ENCODE measurements at places on chromosomes 16 and 17.
A peak's percentile ranks its signal among the peaks of the same experiment; 100 is the strongest.

GRCh38 chr17:31780483-31780882 is 78.6 kb downstream of the COPRS start:
- no peak for DNase-seq

DNA sequence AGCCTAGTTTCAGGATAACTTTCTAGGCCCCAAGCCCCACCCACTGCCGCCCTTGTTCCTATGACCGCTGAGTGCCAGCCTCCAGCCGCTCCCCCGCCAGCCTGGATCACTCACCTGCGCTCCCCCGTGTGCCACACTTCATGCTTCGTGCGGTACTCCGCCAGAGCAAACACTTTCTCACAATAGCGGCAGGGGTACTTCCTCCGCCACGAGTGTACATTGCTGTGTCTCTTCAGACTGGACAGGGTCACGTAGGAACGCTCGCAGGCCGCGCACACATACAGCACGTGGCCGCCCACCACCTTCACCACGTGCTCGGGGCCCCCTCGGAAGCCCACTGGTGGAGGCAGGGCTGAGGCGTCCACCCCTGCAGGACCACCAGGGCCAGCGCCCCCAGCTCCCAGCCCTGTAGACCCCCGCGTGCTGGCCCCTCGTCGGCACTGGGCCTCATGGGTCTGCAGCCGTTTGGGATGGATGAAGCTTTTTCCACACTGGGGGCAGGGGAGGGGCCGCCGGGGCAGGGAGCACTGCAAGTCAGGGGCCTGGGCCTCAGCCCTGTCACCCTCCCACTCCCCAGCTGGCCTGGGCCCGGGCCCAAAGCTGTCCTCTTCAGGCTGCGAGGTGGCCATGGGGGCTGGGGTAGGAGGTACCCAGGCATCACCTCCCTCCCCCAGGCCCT is 13.7 kb downstream of the ZBTB4 start:
- DNase-seq = no peak

DNA sequence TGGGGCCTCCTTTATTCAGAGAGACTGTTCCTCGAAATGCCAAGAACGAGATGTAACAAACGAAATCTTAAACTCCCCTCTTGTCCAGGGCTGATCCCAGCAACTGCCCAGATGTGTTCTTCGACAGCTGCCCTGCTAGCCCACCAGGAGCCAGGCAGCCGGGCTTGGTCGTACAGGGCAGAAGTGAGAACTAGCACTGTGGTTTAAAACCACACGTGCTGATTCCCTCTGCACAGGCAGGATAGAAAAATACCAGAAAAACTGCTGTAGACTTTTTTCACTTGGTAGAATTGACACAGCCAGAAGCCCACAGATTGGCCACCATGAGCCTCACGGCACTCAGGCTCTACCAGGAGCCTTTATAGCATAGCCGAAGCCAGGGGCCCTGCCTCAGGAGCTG is 33.1 kb downstream of the PLD6 start:
- DNase-seq = no peak

- no peak for DNase-seq
Observed at GRCh38 chr16:73067671-73068540, 20.0 kb upstream of the ZFHX3 start.

DNA sequence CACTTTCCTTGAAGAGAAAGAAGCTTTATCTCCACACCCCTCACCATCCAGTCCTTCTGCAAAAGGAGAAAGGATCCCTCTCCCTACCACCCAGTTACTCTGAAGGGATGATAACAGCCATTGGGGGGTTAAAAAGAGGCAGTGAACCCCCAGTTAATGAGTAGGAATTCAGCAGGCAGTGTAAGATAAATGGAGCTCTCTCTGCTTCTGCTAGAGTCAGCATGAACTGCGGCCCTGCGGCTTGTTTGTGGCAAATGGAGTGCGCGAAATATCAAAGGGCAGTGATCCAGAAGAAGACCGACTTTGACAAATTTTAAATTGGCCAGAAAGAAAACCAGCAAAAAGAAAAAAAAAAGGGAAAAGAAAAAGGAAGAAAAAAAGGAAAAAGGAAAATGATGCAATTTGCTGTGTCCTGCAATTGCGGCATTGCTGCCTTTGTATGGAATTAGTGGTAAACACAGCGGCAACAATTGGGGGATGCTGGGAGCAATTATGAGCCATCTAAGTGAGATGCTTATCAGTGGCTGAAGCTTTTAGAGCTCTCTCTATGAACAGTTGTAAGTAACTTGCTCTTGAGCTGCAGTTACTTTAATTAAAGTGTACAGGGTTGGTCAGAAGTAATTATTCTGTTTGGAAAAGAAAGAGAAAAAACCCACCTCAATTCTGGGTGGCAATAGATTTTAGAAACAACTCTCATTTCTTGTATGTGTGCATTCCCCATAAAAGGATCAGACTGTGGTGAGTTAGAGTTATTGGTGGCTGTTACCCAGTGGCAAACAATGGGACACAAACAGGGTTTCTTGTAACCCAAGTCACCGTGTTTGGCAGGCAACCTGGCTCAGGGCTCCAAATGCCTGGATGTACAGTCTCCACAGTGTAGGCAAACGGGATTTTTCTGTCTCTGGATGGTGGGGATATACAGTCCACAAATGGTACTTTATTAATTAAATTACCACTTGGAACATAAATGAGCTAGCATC is 161.3 kb downstream of the AATF start:
- DNase-seq = no peak

DNA sequence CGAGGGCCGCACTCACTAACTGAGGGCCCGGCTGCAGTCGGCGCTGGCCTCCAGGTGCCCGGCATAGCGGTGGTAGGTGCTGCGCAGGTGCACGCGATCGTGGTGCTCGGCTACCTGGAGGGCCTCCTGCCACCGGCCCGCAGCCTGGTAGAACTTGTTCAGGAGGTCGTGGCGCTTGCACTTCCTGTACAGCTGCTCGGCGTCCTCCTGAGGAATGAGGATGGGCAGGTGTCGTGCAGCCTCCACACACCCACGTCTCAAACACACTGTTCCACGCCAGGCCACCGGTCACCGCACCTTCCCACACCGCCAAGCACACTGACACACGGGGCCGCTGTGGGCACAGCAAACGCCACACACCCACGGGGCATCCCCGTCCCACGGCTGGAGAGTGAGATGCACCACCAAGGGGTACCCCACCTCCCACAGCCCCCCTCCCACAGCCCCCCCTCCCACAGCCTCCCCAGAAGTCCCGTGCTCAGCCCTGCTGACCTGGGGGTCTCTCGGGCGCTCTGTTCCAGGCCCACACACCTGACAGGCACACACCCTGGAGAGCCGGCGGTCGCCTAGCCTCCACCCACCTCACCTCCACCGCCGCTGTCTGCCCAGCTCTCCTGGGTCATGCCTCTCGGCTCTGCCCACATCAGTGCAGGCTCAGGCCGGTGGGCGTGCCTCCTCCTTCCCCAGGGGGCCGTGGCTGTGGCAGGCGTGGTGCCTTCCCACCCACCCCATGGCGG is 7.4 kb upstream of the TMEM204 start:
- peak; percentile 65 for DNase-seq

DNA sequence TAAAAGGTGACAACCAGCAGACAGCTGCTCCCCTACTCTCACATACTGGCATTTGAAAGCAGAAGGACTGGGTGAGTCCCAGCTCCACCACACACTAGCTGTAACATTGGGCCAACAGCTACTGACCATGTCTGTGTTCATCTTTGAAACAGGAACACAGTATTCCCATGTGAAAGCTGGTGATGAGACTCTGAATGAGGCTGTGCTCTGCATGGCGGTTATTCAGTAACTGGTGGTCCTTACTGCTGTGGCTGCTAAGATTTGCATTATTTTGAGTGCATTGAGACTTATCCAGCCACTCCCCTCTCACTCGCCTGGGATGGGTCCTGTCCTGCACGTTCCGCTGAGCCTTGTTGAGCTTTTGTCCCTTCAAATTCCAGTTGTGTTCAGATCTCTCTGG is 342.9 kb downstream of the FOXL1 start:
- no peak for DNase-seq

- DNase-seq = no peak
Observed at GRCh38 chr16:88060524-88061219, 109.4 kb downstream of the BANP start.

DNA sequence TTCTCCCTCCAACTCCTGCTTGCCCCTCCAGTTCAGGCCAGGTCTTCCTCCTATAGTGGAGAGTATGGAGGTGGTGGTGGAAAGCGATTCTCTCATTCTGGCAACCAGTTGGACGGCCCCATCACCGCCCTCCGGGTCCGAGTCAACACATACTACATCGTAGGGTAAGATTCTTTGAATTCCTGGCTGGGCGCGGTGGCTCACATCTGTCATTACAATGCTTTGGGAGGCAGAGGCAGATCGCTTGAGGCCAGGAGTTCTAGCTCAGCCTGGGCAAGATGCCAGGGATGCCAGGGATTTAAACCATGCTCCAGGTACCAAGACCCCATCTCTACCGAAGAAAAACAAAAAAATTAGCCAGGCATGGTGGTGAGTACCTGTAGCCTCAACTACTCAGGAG is 1.4 kb downstream of the ZG16 start:
- DNase-seq = no peak

- no peak for DNase-seq
Observed at GRCh38 chr17:61584866-61585265, 6.2 kb downstream of the NACA2 start.

GRCh38 chr17:60435244-60436167 is 13.2 kb downstream of the CHCT1 start:
- peak; percentile 66 for DNase-seq

- no peak for DNase-seq
Observed at GRCh38 chr17:17028059-17028877, 14.0 kb upstream of the MPRIP start.

GRCh38 chr16:9527976-9528375 is 436.5 kb downstream of the HAPSTR1 start:
- no peak for DNase-seq

GRCh38 chr17:56350592-56350991 is 197.3 kb downstream of the ANKFN1 start:
- DNase-seq = no peak

DNA sequence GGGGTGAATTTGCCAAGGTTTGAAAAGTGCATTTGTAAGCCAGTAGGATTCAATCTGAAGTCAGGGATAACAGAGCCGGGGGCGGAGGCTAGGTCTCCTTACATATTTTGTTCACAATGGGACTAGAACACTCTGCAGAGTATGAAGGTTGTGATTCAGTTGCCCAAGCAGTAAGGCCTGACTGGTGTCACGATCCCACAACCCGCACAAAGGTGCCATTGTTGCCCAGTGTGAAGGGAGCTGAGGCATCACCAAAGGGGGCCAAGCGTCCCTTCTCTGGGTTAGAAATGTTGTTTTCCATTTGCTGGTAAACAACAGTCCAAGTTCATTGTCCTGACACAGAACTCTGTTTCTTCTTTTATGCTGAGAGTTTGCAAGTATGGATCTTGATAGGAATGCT is 471.8 kb downstream of the MAF start:
- no peak for DNase-seq

DNA sequence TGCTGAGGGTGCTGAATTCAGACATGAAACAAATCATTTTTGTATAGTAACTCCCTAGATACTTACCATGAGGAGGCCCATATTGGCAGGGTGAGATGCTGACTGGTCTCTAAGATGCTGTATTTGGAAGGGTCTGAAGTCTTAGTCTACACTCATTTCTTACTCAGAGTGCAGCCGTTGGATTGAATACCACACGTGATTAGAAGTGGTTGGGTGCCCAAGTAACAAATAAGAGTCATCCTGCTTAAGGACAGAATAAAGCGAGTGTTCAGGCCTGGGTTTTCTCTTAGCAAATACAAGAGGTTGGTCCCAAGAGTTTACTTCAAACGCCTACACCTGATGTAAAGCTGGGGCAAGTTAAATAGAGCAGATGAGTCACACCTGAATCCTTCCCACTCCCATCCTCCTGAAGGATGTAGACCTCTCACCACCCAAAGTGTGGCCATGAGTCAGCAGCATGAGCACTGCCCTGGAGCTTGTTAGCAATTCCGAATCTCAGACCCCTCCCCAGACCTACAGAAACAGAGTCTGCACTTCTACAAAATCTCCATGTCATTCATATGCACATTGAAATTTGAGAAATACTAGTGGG is 284.6 kb upstream of the CDH5 start:
- DNase-seq = no peak

- no peak for DNase-seq
Observed at GRCh38 chr17:72631949-72632684, 460.4 kb downstream of the SLC39A11 start.

GRCh38 chr17:6831661-6832263 is at the start of gene TEKT1:
TSS of gene TEKT1 (minus strand) at chr17:6831729. CDS start at chr17:6830376, 1,353 bp downstream.
- peak; percentile 67 for DNase-seq

DNA sequence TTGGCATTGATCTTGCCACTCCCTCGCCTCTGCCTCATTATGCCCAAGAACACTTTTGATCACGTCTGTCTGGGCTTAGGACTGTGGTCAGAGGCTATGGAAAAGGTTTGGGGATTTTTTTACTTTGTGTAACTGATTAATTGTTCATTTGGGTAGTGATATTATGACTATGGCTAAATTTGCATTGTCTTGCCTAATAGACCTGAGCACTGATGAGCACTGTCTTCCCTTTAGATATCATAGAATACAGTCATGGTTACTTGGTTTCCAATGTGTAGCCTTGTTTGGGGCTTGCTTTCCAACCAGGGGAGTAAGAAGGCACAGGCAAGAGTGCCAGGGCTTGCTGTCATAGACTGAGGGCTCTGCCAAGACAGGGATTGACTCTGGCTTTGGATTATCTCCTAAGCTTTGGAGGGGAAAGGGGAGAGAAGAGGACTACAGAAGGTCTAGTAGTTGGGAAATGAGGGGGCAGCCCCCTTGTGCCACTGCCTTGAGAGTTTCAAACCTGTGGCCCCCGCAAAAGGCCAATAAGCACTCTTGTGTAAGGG is 13.7 kb downstream of the LIMD2 start:
- DNase-seq = no peak

DNA sequence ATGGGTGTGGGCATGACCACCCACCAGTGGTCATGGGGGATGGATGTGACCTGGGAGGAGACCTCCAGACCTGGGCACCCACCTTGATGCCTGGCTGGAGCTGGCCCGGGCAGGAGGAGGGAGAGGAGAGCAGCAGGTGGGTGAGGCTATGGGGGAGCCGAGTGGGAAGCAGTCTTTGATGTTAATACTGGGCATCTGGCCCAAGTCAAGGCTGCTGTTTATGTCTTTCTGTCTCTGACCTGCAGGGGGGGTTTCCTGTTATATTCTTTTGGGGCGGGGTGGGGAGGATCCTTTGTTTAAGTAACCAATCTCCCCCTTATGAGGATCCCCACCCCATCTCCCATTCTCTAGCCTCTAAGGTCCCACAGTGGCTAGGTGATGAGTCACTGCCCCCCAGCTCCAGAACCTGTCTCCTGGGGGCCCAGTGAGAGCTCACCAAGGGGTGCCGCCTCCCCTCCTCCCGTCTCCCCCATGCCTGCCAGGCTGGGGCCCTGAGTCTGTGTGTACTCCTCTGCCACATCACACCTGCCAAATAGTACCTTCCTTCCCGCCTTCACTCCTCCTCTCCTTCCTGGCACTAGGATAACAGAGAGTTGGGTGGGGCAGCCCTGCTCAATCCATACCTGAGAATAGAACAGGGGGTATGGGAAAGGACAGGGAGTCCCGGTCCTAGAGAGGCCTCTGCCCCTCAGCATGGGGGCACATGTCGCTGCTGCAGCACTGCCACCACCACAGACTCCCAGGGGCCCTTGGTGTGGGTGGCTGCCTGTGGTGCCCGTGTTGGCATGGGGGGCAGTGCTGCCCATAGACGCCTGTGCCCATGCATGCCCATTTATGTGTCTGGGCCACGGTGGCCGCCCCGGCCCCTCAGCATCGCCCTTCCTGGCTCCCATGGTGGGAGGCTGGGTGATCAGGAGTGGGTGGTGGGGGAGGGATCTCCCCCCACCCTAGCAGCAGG is 7.3 kb downstream of the THRA start:
- DNase-seq = peak; percentile 64

- no peak for DNase-seq
Observed at GRCh38 chr17:27295945-27296344, 2.0 kb downstream of the WSB1 start.

Data from CD4-positive, alpha-beta T cell treated with Interleukin-17A for 4 hours (primary cell).